ENCODE measurements at places on chromosomes 6 and 20.
A peak's percentile ranks its signal among the peaks of the same experiment; 100 is the strongest.

DNA sequence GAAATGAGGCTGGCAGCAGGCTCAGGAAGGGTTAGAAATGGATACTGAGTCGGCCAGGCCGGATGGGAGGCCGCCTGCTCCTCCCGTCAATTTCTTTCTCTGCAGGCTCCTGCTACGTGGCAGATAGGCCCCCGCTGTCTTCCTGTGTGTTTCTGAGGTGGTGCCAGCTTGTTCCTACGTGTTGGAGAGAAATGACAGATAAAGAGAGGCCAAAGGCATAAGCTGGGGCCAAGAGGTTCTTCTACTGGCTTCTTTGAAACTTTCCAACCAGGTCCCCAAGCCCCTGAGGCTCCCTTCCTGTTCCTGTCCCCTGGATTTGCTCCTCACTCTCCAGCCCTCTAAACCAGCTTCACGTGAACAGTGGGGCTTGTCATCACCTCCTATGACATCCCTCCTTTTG is 76.8 kb downstream of the TCP11 start:
- no peak for DNase-seq

DNA sequence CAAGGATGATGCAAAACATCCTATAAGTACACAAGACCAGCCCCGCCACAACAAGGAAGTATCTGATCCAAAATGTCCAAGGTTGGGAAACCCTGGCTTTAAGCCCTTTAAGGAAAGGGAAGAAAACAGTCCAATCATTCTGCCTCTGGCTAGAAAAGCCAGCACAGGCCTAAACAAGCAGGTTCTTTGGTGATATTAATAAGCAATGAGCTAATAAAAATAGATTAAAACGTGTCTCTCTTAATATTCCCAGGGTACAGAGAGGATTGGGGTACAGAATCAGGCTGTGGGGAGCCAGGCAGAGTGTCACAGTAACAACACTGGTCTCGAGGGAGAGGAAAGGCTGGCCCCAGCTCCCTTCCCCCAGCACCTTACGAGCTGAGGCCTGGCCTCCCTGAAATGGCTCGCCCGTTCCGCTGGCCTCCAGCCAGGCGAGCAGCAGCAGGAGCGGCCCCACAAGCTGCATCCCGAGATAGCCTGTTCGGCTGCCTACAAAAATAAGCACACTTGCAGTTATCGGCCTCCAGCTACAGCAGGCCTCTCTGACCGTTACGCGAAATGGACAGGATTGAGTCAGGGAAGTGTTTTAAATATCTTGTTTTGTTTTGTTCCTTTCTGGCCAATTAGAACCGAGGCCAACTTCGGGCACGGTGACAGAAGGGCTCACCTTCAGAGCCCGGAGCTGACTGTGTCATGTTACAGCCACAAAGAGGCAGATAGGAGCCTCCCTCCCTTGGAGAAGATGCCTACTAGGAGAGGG is 4.0 kb upstream of the ZMYND8 start:
- DNase-seq, result peak; percentile 74

DNA sequence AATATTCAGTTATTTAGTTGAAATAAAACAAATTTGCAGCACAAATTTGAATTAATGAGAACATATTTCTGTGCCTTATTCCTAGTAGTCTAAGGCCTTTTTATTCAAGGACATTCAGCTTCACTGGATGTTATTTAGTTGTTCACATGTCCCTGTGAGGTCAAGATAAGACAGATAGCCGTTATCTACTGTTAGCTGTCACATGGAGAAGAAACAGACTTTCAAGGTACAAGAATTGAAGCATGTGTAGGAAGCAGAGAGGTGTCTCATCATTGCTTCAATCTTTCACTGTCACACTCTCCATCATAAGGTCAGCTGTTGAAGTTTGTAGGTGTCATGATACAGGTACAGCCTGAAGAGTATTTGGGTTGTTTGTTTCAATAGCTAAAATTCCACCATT is 112.9 kb upstream of the JAG1 start:
- DNase-seq, result no peak

GRCh38 chr6:30679765-30680535 is 6.5 kb downstream of the PPP1R18 start:
- no peak for DNase-seq

DNA sequence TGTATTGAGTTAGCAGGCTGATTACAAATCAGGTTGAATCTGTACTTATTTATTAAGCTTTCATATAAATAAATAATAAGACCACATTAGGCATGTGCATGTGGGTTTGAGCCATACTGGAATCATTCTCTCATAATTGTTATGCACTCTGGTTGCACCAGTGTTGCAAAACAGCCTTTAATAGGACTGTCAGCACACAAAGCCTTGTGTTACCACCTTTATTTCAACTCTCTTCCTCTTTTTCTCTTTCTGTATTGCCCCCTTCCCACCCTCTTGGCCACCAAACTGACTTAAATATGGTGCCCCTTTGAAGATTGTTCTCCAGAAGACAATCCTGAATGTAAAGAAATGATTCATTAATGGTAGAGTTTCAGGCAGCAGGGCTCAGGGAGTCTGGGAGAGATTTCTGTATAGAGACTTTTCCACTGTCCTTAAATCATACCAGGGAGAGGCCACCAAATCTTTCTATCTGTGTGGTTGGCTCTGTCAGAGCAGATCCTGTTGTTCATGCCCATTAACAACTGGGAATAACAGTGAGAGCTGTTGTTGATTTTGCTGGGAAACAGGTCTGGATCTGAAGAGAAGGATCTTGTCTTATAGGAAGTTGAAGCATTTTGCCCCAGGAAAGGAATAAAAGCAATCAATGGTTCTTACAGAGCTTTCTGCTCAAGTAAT is 131.6 kb upstream of the SOX4 start:
- DNase-seq, result no peak

- DNase-seq, result no peak
These were observed at the start of gene SLC24A3 for GRCh38 chr20:19212469-19212815. Gene SLC24A3, plus strand, starts transcription at chr20:19212642.

- no peak for DNase-seq
These were observed 11.4 kb downstream of the PPIL6 start for GRCh38 chr6:109428889-109429477.

- DNase-seq, result no peak
These were observed 282.0 kb downstream of the PTPRT start for GRCh38 chr20:42907730-42908129.

GRCh38 chr6:854406-855118 is 161.6 kb upstream of the EXOC2 start:
- DNase-seq, result no peak

DNA sequence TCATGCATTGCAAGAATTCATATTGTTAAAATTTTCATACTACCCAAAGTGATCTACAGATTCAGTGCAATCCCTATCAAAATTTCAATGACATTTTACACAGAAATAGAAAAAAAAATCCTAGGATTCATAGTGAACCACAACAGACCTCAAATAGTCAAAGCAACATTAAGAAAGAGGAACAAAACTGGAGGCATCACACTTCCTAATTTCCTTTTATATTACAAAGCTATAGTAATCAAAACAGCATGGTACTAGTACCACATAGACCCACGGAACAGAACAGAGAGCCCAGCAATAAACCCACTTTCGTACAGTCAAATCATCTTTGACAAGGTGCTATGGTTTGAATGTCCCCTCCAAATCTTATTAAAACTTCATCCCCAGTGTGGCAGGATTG is 39.7 kb downstream of the NTSR1 start:
- no peak for DNase-seq

DNA sequence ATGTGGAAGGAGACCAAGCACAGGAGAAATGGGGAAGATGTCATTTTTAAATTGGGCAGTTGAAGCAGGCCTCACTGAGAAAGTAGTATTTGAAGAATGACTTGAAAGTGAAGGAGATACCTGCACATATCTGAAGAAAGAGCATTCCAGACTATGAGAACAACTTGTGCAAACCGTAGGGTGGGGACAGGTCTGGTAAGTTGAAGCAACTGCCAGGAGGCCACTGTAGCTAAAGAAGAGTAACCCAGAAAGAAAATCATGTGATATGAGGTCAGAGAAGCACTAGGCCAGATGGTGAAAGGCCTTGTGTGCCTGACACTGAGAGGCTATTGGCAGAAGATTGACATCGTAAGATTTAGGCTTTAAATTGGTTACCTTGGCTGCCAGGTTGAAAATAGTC is 4.7 kb upstream of the SUPT3H start:
- no peak for DNase-seq

GRCh38 chr6:36884610-36885009 is 1.1 kb upstream of the C6orf89 start:
- DNase-seq, result no peak

GRCh38 chr6:32852844-32853540 is 512 bp downstream of the TAP1 start:
- no peak for DNase-seq

DNA sequence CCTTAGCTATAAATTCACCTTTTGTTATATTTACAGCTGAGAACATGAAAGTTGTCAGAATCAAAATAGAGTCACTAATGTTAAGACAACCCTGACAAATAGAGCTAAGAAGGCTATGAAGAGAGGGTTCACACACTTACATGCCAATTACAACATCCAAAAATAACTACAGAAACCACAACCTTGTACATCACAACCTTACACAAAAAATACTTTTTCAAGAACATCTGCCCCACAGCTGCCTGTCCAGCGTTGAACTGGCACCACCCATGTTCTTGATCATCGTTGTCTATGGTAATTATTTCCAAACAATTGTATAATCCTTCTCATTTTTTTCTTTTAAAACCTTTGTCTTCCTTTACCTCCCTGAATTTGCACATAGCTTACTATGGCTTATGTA is 231.2 kb upstream of the FKBP1C start:
- DNase-seq, result no peak

All from astrocyte of the cerebellum (primary cell).